Heart right ventricle (tissue), 16 donors: ENCODE measurements at places on chromosomes 11 and 22. TPM values are rescaled to one million over a fixed set of nuclear protein-coding genes. Genes with fewer than 3 reads are reported as not detected.

The KRTAP5-7 gene
- total RNA-seq, result 0.20 TPM

The RIMBP3C gene
- total RNA-seq, result 0.16 TPM

DNA sequence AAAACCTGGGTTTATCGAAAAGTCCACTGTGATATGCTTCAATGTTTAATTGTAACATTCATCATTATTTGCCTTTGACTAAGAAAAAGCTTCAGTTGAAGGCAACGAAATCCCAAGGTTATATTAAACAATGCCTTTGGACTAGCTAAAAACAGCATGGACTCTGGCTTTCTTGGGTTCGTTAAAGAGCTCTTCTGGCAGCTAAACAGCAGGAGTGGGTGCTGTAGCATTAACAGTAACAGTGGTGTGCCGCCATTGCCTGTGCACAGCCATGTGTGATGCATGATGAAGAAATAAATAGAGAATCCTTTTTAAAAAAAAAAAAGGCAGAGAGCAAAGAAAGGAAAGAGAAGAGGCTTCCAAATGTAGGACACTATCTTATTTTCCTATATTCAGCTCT lies 406.6 kb upstream of the FAT3 start:
- no peaks in the 10 kb centered on the region for H3K4me1 ChIP-seq
- H3K27ac ChIP-seq, result no peak overlapping the region
- H3K27me3 ChIP-seq, result no peaks in the 10 kb centered on the region

- H3K36me3 ChIP-seq, result no peaks in the 10 kb centered on the region
- no peak overlapping the region for H3K27ac ChIP-seq
- no peaks in the 10 kb centered on the region for H3K27me3 ChIP-seq
- DNase-seq, result no peak
- H3K4me3 ChIP-seq, result no peak overlapping the region
Measured at GRCh38 chr11:73198677-73199076, 19.4 kb upstream of the P2RY2 start.

- DNase-seq, result no peak
- no peak overlapping the region for H3K4me3 ChIP-seq
- H3K27ac ChIP-seq, result no peak overlapping the region
- H3K36me3 ChIP-seq, result peaks cover 23% of the 10 kb centered on the region
- H3K4me1 ChIP-seq, result no peaks in the 10 kb centered on the region
Measured at GRCh38 chr11:134170919-134171281, 52.9 kb downstream of the NCAPD3 start.

- H3K27me3 ChIP-seq, result no peaks in the 10 kb centered on the region
- H3K4me3 ChIP-seq, result peak overlapping the region; percentile 78
- H3K27ac ChIP-seq, result peak overlapping the region; percentile 79
- no peaks in the 10 kb centered on the region for H3K36me3 ChIP-seq
- H3K4me1 ChIP-seq, result peaks cover 12% of the 10 kb centered on the region
Measured at GRCh38 chr11:77590194-77590782, 535 bp downstream of the AQP11 start.

- no peaks in the 10 kb centered on the region for H3K36me3 ChIP-seq
- H3K27ac ChIP-seq, result peak overlapping the region; percentile 72
- peaks cover 56% of the 10 kb centered on the region for H3K4me1 ChIP-seq
- H3K4me3 ChIP-seq, result peak overlapping the region; percentile 12
Measured at GRCh38 chr11:73323464-73323863, 15.4 kb downstream of the ARHGEF17 start.

The CCDC73 gene
- total RNA-seq, result not detected

DNA sequence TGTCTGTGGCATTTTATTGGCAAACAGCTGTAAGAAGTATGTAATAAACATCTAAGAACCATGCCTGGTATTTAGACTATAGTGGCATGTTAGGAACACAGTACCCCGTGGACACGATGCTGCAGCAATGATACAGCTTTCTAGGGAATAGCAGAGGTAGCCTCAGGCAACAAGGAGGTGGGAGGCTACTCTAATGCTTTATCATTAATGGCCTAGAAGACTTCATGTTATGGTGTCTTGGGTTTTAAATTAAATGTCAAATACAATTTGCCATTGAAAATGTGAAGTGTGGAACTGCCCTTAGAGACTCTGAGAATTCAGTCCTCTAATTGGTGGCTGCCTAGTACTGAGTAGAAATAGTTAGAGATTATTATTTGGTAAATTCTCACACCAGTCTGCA lies 516.9 kb downstream of the CNTN5 start:
- H3K27ac ChIP-seq, result no peak overlapping the region
- no peaks in the 10 kb centered on the region for H3K27me3 ChIP-seq
- H3K4me1 ChIP-seq, result no peaks in the 10 kb centered on the region
- H3K4me3 ChIP-seq, result no peak overlapping the region
- DNase-seq, result no peak
- H3K36me3 ChIP-seq, result no peaks in the 10 kb centered on the region

- peaks cover 17% of the 10 kb centered on the region for H3K36me3 ChIP-seq
- peak; percentile 58 for DNase-seq
- peak overlapping the region; percentile 99 for H3K4me3 ChIP-seq
Measured at GRCh38 chr11:102451681-102452460, 694 bp downstream of the TMEM123 start.

The PAX6 gene
- not detected for total RNA-seq
